ENCODE measurements at places on chromosomes 5 and 9. TPM values are rescaled to one million over a fixed set of nuclear protein-coding genes. Genes with fewer than 3 reads are reported as not detected.

SLC6A19 gene
- not detected for total RNA-seq

DNA sequence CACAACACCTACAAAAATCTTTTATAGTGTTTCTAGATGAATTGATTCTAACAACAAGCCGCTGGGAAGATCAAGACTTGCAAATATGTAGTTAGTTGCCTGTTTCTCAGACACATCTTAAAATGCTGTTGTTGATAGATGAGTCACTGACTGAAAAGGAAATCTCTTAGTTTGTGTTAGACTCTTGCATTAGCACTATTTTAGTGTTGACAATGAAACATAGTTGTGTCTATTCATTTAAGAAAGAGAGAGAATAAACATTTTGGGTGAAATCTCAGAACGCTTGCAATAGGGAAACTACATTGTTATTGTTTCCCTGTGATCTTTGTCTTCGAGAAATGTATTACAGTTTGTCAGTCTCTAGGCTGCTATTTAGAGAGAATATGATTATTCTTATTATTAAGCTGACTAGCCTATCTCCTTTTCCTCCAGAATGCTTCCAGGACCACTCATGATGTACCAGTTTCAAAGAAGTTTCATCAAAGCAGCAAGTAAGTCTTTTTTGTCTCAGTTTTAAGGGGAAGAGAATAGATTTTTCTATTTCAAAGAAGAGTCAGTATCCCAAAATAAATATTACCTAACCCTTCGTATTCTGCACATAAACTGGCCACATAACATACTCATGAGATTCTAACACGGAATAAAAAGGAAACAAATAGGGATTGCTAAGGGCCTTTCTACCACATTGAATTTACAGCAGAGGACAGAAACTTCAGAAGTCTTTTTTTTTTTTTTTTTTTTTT, 285.6 kb downstream of the ARHGAP26 start:
- H3K36me3 ChIP-seq, result no peaks in the 10 kb centered on the region
- H3K4me1 ChIP-seq, result no peaks in the 10 kb centered on the region
- DNase-seq, result no peak

DNA sequence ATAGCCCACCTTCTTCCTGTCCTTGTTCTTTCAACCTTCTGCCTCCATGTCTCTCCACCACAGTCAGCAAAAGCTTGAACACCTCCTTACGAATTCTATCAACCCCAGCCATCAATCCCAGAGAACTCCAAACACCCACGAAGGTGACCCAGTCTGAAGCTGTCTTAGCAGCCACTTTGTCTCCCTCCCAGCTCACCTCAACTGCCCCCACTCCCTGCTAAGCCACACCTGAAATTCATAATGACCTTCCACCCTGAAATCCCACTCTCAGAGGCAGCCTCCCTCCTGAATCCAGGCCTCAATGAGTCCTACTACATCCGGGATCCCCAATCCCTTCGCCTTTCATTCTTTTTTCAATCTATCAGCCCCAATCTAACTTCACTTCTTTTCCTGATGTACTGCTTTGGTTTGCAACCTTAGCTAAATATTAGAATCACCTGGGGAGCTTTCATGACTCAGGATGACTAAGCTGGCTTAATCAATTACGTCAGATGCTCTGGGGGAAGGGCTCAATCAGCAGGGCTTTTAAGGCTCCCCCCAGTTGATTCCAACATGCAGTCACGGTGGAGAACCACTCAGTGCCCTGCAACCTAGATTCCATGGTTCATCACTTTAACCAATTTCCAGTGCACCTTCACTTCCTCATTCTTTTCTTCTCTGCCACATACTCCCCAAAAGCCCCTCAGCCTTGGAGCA, 32.2 kb downstream of the BHMT start:
- H3K36me3 ChIP-seq, result no peaks in the 10 kb centered on the region
- no peak overlapping the region for H3K27ac ChIP-seq
- H3K4me3 ChIP-seq, result no peak overlapping the region
- no peak for DNase-seq

GARIN3 gene
- total RNA-seq, result not detected

PKD2L2 gene
- total RNA-seq, result 0.46 TPM

DNA sequence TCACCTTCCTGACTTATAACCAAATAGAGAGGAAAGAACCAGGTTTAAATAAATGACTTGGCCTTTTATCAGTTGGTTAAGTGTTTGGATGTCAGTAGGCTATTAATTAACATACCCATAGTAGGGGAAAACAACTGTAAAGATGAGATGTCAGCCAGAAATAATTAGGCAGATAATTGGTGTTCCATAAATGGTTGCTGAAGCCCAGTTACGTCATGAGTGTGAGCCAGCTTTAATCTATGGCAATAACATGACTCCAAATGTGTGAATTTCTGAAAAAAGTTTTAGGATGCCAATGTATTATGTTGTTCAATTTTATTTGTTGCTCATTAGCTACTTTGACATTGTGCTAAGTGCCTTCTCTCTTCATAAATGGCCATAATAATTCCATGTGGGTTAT, 180.5 kb downstream of the FBXL7 start:
- no peaks in the 10 kb centered on the region for H3K36me3 ChIP-seq
- no peak overlapping the region for H3K27ac ChIP-seq
- H3K27me3 ChIP-seq, result no peaks in the 10 kb centered on the region

DNA sequence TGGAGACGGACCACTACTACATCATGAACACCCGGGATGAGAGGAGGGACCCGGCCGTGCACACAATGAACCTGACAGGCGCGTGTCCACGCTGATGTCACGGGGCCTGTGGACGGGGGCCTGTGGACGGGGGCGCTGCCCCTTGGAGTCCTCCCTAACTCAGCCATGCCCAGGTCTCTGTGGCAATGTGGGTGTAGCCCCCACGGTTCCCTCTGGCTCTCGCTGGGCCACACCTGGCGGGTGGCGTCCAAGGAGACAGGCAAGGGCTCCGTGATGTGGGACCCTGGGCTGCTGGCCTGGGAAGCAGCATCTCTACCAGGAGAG, 22.1 kb downstream of the PAEP start:
- H3K4me1 ChIP-seq, result no peaks in the 10 kb centered on the region
- H3K4me3 ChIP-seq, result no peak overlapping the region
- no peak overlapping the region for H3K27ac ChIP-seq
- DNase-seq, result no peak

- no peaks in the 10 kb centered on the region for H3K27me3 ChIP-seq
- H3K36me3 ChIP-seq, result no peaks in the 10 kb centered on the region
- no peak overlapping the region for H3K4me3 ChIP-seq
- DNase-seq, result no peak
These were observed 288.3 kb upstream of the CDH18 start for GRCh38 chr5:20276061-20276958.
